GM13976 (cell line): ENCODE measurements at places on chromosomes 5 and 9.
A peak's percentile ranks its signal among the peaks of the same experiment; 100 is the strongest.

DNA sequence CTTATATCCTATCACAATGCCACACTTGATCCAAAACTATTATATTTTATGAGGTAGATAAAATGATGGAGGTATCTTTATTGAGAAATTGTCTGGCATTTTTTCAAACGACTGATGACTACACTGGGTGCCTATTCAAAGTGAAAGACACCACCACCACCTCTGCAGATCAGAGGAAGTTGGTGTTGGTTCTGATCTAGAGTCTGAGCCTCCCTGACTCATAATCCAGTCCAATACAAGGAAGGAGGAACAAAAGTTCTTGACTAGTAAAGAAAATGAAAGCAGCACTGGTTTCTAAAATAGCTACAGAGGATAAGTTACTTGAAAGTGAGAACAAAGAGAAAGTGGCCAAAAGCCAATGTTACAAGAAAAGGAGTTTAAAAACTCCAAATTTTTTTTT is 139.9 kb downstream of the RFX3 start:
- no peak for DNase-seq

DNA sequence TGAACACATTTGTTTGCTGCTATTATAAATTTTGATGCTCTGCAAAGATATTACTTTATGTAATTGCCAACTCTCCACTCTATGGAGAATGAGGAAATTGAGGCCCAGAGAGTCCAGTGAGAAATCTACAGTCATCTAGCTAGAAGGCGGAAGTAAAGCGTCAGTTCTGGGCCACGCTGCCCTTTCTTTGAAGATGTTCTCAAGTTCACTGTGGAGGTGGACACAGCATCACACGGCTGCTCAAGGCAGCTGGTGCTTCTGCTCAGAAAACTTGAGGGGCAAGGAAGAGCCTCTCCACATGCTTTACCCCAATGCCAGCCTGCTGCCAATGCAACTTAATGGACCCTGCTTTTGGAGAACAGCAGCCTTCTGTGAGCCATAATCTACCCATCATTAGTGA is 96.3 kb downstream of the TTLL11 start:
- DNase-seq: no peak

DNA sequence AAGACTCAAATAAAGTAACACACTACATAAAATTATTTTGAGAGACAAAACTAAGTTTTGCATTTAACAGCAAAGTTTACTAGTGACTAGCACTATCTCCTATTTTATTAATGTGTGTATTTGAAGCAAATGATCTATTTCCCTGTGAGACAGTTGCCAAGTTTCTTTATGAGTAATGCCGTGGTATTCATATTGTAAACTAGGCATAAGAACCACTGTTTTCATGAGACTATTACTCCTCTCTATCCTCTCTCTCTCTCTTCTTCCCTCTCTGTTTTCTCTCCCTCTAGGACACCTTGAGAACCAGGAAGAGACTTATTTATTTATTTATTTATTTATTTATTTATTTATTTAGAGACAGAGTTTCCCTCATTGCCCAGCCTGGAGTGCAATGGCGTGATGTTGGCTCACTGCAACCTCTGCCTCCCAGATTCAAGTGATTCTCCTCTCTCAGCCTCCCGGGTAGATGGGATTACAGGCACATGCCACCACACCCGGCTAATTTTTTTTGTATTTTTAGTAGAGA is 61.1 kb downstream of the MLANA start:
- no peak for DNase-seq

- DNase-seq: no peak
These were observed 19.8 kb upstream of the TNIP1 start for GRCh38 chr5:151100681-151101080.

- no peak for DNase-seq
These were observed 59.8 kb downstream of the ARHGEF37 start for GRCh38 chr5:149641000-149641576.

GRCh38 chr9:131296460-131296859 is 6.9 kb downstream of the PLPP7 start:
- no peak for DNase-seq

GRCh38 chr9:111743275-111743674 is 51.5 kb downstream of the SHOC1 start:
- no peak for DNase-seq

- no peak for DNase-seq
These were observed 29.4 kb downstream of the NUTM2F start for GRCh38 chr9:94298949-94299599.

GRCh38 chr5:133781436-133782225 is 169.3 kb upstream of the FSTL4 start:
- DNase-seq: no peak

DNA sequence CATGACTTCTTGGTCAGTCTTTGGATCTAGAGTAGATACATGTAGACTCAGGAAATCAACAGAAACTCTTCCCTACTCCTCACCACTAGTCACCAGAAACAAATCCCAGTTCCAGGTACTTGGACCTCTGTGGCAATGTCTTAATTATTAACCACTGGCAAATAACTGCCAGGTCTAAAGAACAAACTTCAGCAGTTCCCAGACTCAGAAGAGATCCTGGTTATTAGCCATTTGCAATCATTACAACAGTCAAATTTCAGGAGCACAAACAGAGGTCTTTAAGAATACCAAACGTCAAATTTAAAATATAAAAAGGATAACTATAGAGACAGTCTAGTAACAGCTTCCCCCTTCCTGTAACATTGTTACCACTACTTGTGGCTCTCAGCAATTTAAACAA is 10.2 kb downstream of the DIAPH1 start:
- no peak for DNase-seq

- DNase-seq: peak; percentile 73
These were observed at the start of gene KCNN2 for GRCh38 chr5:114361724-114362196. TSS of gene KCNN2 (plus strand) at chr5:114362070. CDS start at chr5:114362140, 70 bp downstream.

GRCh38 chr5:125695996-125696655 is 727.1 kb upstream of the GRAMD2B start:
- DNase-seq: no peak

GRCh38 chr9:117715411-117715989 is 11.3 kb downstream of the TLR4 start:
- no peak for DNase-seq

GRCh38 chr5:69415584-69415958 is 655 bp downstream of the MARVELD2 start:
- no peak for DNase-seq

DNA sequence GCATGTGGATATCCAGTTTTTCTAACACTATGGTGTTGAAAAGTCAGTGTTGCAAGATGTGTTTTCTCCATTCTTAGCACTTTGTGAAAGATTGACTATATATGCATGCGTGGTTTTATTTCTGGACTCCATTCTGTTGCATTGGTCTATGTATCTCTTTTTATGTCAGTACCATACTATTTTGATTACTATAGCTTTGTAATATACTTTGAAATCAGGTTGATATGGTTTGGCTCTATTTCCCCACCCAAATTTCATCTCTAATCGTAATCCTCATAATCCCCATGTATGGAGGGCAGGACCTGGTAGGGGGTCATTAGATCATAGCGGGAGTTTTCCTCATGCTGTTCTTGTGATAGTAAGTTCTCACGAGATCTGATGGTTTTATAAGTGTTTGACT is 6.5 kb downstream of the RIC1 start:
- no peak for DNase-seq

GRCh38 chr9:108466304-108466703 is 389.5 kb downstream of the ACTL7B start:
- no peak for DNase-seq

DNA sequence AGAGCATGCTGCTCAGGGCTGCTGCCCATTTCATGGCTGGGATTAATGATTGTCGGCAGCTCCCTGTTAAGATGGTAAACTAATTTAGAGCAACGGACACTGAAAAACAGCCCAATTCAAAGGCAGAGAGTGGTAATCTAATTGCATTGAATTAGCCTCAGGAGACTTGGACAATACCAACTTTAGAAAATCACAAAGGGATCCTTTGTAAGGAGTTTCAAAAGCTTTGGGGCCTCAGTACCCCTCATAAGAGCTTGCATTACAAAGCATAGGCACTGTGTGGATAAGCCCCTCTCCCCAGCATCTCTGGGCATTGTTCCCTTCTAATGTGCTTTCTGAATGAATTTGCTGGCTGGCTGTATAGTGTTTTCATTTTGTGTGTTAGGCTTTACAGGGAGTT is 6.7 kb downstream of the GLRA1 start:
- no peak for DNase-seq

GRCh38 chr5:158120760-158121159 is 261.8 kb upstream of the CLINT1 start:
- no peak for DNase-seq

- DNase-seq: no peak
These were observed 13.8 kb upstream of the NKD2 start for GRCh38 chr5:994821-995220.

DNA sequence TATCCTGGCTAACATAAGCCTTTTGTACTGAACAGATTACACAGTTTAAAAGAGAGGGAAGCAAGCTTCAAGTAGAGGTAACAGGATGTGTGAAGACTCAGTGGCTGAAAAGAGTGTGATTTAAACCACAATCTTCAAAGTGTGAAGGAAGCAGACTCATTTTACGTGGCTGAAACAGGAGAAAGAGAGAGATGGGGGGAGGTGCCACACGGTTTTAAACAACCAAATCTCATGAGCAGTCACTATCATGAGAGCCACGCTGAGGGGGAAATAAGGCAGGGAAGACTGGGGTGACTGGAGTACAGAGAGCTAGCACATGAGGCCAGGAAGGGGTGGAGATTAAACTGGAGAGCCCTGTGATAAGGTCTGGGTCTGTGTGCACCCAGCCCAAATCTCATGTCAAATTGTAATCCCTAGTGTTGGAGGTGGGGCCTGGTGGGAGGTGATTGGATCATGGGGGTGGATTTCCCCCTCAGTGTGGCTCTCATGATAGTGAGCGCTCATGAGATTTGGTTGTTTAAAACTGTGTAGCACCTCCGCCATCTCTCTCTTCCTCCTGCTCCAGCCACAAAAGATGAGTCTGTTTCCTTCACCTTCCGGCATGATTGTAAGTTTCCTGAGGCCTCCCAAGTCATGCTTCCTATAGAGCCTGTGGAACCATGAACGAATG is 318.6 kb upstream of the CD180 start:
- DNase-seq: no peak

DNA sequence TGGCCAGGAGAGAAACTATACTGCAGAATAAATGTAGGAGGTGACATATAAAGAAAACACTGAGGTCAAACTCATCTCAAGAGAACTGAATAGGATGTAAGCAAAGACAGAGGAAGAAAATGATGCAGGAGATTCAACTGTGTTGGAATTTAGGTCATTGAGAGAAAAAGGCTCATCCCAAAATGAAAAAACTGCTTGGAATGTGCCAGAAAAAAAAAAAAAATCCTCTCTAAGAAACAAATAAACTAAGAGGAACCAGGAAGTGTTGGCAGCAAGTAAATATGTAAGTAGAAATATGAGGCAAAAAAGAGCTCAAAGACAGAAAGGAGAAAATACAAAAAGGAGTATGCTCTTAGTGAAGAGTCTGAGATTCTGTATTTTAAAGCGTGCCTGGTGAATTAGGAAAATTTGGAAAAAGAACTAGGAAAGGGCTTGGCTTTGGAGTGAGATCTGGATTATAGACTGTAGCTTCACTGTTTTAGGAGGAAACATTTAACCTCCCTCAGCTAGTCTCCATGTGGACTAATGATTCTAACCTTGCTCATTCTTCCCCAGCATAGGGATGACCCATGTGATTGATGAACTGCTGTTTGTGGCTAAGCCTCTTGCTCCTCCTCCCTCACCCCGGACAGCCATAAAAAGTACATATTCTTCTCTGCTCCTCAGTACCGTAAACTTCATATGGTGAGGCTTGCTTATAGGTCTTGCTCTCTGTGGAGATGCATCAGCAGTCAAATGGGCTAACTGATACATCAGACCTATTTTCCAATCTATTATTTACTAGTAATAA is 185.6 kb upstream of the POU5F2 start:
- no peak for DNase-seq

- no peak for DNase-seq
These were observed 46.8 kb upstream of the PLPP6 start for GRCh38 chr9:4615251-4615650.

- no peak for DNase-seq
These were observed 187.8 kb downstream of the GNAQ start for GRCh38 chr9:77843871-77844155.

- no peak for DNase-seq
These were observed 201.8 kb downstream of the PAX5 start for GRCh38 chr9:36832164-36832795.

DNA sequence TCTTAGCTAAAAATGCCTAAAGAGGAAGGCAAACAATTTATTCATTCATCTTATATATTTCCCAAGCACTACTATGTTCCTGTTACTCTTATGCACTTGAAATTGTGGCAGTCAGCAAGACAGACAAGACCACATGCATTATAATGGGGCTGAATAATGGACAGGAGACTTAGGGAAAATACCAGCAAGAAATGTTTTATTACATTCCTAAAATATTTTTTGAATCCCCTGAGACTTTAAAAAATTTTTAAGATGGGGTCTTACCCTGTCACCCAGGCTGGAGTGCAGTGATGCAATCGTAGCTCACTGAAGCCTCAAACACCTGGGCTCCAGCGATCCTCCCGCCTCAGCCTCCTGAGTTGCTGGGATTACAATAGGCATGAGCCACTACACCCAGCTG is 13.2 kb downstream of the ZCCHC9 start:
- DNase-seq: no peak

- peak; percentile 89 for DNase-seq
These were observed 52.6 kb downstream of the TENT4A start for GRCh38 chr5:6765612-6766525.
